ENCODE measurements at places on chromosomes 2 and 18.

DNA sequence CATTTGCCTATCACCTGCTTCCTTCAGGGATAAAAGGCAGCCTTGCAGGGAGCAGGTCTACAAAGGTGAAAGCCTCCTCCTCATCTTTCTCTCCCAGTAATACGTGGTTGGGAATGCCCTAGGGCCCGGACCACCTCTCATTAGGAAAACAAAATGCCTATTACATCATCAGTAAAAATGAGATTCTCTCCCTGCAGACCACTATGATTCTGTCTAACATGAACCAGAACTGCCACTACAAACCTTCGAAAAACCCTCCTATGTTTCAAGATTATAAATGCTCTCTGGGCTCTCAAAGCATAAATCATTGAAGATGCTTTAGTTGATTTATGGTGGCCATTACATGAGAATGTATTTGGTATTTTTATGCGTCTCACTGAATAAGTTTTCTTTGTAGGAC is 108.4 kb upstream of the ARL5A start:
- DNase-seq: no peak

GRCh38 chr2:158519481-158519880 is 62.7 kb downstream of the PKP4 start:
- DNase-seq: no peak

DNA sequence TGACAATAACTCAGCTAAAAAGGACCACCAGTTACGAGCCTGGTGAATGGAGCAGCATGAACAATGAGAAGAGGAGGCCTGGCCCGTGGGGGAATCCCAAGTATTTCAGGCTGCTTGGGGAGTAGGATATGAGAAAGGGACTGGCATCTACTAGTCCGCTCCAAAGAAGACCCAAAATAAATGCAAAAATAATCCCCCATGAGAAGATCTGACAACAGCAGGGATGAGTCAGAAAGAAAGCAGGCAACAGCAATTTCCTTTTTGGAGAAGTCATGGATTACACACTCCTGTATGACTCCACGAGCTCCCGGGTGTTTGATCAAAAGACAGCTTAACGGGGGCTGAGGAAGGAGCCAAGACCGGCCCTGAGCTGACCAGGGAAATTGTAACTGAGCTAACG is 111.4 kb downstream of the SOX11 start:
- no peak for DNase-seq

DNA sequence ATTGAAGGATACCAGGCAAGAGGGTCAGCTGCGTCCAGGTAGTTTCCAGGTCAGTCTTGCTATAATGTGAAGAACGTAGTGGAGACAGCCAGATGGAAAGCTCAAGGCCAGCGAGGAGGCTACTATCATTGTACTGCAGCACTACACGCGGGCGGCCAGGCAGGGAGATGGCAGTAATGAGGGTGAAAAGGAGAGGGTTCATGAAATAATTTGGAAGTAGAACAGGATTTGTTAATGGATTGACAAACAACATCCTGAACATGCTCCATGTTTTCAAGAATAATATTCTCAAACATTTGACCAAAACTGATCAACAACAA is 17.1 kb downstream of the SPIRE1 start:
- DNase-seq: no peak

- DNase-seq: no peak
Measured at GRCh38 chr2:3177891-3178577, 199.6 kb downstream of the EIPR1 start.

GRCh38 chr2:191926671-191927070 is 79.8 kb upstream of the CAVIN2 start:
- no peak for DNase-seq

DNA sequence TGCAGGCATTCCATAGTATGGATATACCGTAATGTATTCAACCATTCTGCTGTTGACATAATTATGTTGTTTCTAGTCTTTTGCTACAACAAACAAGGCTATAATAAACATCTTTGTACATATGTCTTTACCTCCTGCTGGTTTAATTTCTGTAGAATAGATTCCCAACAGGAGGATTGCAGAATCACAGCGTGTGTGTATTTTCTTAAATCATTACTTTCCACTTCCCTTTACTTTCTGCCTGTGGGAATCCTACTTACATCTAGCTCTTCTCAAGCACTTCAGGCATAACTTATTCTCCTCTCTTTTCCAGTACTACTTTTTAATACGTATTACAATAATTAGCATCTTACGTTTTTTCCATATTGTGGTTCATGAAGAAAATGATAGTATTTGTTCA is 13.0 kb upstream of the RIOK3 start:
- no peak for DNase-seq

DNA sequence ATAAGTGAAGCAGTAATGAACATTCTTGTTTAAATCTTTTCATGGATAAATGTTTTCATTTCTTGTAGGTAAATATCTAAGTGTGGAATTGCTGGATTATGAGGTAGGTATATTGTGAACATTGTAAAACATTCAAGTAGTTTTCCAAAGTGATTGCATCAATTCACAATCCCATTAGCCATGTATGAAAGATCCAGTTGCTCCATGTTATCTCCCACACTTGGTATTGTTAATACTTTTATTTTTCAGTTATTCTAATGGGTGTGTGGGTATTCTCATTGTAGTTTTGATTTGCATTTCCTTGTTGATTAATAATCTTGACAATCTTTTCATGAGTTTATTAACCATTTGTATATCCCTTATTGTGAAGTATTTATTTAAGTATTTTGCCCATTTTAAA is 50.3 kb downstream of the MAIP1 start:
- no peak for DNase-seq

- DNase-seq: no peak
Measured at GRCh38 chr2:138071720-138072719, 107.7 kb downstream of the HNMT start.

- DNase-seq: no peak
Measured at GRCh38 chr2:159873258-159873657, 75.2 kb upstream of the CD302 start.

DNA sequence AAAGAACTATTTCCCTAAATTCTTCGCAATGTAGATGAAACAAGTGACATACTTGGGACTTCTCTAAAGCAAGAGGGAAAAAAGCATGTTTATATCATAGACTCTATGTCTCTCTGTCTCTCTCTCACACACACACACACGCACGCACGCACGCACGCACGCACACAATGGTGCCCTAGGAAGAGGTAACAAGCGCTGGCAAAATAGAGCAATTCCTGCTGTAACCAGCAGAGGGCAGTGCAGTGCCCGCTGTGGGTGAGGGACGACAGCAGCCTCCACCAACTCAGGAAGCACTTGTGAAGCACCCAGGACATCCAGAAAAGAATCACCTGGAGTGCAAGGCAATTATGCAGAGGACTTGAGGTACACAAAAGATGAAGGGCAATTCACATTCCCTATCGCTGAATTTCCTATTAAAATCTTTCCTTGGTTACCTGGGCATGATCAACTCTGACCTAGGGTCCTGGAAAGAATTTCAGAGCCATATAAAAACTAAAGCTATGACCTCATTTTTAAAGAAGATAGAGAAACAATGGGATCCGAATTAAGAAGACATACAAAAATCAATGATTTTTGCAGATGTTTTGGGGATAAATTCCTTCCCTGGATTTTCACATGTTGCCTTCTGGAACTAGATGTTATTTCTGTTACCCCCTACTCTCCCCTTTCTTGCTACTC is 166.4 kb downstream of the PDE11A start:
- peak; percentile 20 for DNase-seq

DNA sequence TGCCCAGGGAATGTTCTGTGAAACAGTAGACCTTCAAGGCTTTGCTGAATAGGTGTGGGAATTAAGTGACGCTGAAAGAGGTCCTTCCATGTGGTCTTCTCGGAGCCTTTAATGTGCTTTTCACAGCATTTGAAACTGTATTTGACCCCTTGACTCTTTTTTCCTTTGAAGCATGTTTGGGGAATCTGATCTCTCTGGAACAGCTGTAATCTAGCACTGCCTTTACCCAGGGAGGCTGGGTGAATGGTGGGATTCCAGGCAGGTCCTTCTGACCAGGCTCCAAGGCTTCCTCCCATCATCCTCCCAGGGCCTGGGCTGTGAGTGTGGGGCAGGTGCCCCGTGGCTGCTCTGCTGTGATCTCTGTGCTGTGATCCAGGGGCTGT is 4.2 kb downstream of the ZAP70 start:
- no peak for DNase-seq

DNA sequence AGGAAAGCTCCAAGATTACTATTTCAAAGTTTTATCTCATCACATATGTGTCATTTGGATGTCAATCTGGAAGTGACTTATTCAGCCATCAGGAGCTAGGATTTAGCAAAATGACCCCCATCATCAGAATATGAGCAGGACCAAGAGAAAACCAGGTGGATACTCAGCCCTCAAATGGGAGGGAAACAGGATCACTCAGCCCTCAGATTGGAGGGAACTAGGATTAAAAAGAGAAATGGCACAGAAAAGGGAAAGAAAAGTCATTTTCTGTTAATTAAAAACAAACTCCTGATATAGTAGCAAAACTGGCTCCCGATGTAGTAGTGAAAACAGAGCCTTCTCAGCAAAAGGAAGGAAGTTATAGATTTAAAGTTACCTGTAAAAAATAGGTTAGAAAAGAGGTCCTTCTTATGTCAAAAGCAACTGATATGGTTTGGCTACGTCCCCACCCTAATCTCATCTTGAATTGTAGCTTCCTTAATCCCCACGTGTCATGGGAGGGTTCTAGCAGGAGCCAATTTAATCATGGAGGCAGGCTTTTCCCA is 69.0 kb upstream of the MYCN start:
- DNase-seq: no peak

DNA sequence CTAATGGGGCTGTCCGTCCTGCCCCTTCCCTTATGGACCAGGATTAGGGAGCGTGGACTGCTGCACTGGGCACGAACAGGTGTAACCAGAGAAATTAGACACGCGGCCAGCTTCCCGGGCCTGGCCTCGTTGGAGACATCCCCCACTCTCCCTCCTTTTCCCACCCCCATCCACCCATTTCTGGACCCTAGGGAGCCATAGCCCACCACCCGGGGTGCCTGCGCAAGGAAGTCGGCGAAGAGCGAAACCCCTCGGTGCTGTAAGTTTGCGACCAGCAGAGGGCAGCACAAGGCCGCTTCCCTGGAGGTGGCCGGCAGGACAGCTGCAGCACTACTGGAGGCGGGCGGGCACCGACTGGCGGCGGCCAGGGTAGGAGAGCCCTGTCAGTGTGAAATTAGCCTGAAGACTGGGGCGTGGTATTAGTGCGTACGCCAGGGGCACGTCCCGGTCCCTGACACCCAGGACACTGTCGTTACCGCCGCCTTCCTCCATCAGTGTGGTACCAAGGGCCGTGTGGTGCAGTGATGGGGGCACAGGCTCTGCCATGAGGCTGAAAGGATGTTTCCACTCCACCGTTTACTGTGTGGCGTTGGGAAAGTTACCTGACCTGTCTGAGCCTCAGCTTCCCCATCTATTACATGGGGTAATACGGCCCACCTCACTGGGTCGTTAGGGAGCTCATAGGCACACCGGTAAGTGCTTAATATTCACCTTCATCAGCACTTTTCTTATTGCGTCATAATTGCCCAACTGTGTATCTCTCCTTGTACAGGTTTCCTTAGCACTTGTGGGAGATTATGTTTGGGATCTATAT is 36.0 kb upstream of the CD207 start:
- DNase-seq: peak; percentile 61

DNA sequence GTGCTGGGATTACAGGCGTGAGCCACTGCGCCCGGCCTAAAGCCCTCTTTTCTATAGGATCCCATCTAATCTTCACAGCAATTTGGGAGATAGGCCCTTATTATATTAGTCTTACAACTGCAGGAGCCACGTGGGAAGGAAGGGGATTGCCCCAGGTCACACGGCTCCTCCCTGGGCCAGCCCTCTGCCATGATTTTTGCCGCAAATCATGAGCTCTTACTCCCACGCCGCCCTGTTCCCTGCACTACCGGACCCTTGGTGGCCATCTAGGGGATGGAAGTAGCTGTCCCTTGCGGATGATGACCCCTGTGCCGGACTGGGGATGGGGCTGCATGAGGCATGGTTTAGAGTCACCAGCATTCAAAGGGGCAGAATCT is 28.4 kb upstream of the PTMA start:
- no peak for DNase-seq

- DNase-seq: no peak
Measured at GRCh38 chr18:62596145-62597005, 73.5 kb downstream of the ZCCHC2 start.

DNA sequence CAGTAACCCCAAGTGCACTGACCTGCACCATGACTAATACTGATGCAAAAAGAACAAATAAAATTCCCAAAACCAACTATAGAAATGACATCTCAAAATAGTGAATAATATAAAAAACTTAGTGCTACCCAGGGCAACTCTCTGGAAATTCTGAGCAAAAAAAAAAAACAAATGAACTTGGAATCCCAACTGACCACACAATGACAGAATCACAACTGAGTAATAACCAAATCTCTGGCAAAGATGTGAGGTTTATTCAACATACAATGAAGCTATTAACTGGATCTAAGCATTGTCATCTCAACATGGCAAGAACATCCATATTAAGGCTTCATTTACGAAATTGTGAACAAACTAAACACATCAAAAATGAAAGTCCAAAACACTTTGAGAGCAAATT is 22.7 kb downstream of the EXOC6B start:
- no peak for DNase-seq

DNA sequence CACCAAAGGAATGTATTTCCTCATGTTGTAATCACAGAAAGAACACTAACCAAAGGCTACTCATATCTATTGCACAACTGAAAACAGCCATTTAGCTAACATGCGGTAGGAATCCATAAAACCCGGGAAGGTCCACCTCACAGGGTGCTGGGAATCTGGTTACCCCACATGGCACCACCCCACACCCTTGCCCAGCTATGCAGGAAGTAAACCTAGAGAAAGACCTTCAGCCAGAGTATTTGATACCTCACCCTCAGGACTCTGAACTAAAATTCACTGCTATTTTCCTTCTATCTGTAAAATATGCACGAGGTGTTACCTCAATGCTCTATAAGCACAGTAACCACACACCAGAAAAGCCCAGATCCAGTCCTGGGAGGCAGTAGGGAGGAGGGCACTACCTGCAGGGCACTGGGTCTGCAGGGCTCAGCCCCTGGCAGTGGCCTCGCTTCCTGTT is 45.8 kb downstream of the PTPN2 start:
- no peak for DNase-seq

DNA sequence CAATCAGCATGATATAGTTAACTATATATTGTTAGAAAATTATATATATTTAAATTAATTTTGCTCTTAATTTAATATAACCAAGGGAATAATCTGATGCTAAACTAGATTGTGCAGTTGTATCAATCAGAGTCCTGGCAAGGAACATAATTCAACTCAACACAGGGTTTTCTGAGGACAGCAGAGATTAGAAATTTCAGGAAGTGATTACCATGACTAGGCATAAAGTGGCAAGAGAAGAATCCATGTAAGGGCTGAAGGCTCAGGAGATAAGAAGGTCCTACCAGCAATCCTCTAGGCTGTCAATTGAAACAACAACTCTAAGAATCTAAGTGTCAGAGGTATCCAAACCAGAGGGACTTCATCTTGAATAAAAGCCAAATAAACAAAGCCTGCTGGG is 807.8 kb downstream of the DSC3 start:
- DNase-seq: no peak
